ENCODE measurements at places on chromosomes 3 and 15. TPM values are rescaled to one million over a fixed set of nuclear protein-coding genes. Genes with fewer than 3 reads are reported as not detected.

Gene RARRES1
- 7.0 TPM for total RNA-seq

Gene TM4SF4
- total RNA-seq = not detected

- DNase-seq = no peak
Measured at GRCh38 chr15:25678500-25678855, 184.6 kb downstream of the ATP10A start.

DNA sequence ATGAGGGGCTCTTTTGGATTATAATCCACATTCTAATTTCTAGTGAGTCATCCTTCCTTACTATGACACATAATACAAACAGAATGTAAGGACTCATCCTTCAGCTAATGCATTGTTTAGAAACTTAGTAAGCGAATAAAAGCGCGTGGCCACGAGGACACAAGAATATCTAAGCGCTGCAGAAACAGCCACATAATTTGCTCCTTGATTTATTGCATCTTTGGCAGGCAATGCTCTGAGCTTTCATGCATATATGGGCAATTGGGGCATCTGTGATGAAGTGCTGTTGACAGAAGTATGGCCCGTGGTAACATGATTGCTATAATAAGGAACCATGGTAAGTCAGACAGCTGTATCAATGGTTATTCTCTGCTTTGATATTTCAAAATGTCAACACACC, 191.3 kb upstream of the ZNF385D start:
- no peak for DNase-seq

GRCh38 chr3:51933471-51934138, 8.1 kb downstream of the RRP9 start:
- peak; percentile 45 for DNase-seq

GRCh38 chr3:71262364-71263265, 320.9 kb downstream of the FOXP1 start:
- DNase-seq = no peak

GRCh38 chr3:31709005-31709404, 176.3 kb downstream of the STT3B start:
- DNase-seq = no peak

DNA sequence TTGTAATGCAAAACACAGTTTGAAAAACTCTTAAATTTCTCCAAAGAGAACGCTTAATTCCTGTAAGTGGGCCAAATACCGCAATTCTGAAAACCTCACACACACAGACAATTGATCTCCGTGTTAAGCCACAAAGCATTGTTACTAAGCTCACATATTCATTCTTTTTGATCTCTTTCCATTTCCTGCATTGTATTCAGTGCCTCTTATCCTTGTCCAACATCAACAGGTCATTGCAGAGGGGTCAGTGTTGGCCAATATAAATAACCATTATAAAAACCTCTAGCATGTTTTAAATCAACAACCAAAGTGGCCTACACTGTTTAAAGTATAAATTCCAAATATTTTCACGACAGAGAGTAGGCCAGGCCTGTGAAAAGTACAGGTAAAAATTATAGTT, 171.1 kb downstream of the PDZRN3 start:
- no peak for DNase-seq

Data from spleen (tissue), 13 donors.